ENCODE measurements at places on chromosomes 4 and X.

GRCh38 chrX:47030339-47030738, 47.9 kb upstream of the RGN start:
- peak; percentile 2 for DNase-seq

- no peak for DNase-seq
Observed at GRCh38 chr4:138616775-138617174, 374.6 kb upstream of the SLC7A11 start.

- no peak for DNase-seq
Observed at GRCh38 chrX:123464709-123465108, 268.1 kb downstream of the THOC2 start.

DNA sequence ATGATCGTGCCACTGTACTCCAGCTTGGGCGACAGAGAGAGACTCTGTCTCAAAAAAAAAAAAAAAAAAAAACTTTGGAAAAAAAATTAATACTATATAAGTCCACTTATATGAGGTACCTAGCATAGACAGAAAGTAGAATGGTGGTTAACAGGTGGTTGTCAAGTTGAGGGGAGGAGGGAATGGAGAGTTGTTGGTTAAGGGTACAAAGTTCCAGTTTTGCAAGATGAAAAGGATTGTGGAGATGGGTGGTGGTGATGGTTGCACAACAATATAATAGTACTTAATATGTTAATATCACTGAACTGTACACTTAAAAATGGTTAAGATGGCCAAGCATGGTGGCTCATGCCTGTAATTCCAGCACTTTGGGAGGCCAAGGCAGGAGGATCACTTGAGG, 4.1 kb upstream of the IL9R start:
- DNase-seq, result no peak

DNA sequence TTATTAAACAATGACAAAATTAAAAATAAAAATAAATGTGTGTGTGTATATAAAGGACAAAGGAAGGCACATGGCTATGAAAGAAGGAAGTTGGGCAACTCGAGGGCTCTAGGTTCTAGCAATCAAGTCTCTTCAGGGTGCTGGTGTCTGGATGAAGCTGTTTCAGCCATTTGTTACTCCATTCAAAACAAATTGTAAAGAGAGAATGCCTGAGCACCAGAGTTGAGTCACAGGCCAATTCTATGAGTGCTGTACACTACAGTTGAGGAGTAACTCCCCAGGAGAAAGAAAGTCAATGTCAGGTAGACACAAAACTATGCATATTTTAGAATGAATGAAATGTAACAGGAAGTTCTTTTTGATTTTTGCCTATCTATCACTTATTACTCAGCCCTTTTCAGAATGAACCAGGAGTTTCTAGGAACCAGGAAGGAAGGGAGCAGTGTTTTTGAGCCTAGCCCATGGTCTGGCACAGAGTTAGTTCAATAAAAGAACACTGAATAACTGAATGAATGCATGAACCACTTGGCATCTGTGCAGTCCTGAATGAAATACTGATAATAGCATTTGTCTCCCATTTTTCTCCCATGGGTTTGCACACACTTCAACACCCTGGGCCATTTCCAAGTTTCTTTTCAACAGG, 151.7 kb upstream of the CPEB2 start:
- no peak for DNase-seq

- DNase-seq, result peak; percentile 2
Observed at GRCh38 chr4:158496030-158496741, 25.5 kb upstream of the RXFP1 start.

- DNase-seq, result no peak
Observed at GRCh38 chrX:47143894-47144625, 442 bp downstream of the NDUFB11 start.

DNA sequence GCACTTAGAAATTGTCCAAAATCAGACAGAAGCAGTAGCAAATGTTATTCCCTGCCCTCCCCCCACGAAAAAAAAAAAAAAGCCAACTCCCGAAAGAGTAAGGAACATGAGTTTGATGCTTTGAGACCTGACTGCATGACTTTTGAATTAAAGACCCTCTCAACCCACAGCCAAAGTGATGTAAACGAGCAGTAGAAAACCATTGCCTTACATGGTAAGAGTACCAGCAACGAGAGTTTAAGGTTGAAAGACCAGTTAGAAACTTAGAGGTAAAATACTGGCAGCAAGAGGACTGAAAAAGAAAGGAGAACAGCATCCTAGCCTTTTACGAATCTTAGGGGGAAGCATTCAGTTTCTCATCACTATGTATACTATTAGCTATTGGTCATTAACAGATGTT, 10.0 kb upstream of the ANXA10 start:
- no peak for DNase-seq

GRCh38 chr4:113316879-113317278, 267.4 kb downstream of the ANK2 start:
- no peak for DNase-seq

DNA sequence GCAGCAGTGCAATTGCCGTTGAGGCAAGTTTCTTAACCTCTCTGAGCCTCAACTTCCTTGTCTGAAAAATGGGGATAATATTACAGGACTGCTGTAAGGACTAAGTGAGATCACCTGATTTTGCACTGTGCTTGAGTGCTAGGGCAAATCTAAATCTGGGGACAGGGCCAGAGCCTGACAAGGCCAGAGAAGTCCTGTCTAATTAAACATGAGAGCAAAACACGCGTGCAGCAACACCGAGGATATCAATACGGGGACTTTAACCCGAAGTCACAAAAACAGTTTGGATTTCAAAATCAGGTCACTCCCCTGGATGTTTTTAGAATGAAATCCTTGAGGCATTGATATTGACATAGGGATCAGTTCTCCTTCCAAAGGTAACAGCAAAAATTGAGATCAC, 5.7 kb upstream of the GJB1 start:
- no peak for DNase-seq

DNA sequence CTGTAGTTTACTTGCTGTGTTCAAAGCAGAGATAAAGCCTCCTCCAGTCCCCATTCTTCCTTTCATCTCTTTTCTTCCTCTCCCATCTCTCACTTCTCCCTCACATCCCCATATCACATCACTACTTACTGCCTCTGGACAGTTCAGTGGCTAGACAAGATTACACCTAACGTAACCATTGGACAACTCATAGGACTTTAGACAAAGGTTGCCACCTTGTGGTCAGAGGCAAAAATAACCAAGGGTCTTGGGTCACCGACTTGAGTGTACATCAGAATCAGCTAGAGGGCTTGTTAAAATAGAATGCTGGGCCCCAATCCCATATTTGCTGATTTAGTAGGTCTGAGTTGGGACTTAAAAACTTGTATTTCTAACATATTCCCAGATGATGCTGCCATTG, 109.3 kb upstream of the DGKK start:
- DNase-seq, result peak; percentile 68

DNA sequence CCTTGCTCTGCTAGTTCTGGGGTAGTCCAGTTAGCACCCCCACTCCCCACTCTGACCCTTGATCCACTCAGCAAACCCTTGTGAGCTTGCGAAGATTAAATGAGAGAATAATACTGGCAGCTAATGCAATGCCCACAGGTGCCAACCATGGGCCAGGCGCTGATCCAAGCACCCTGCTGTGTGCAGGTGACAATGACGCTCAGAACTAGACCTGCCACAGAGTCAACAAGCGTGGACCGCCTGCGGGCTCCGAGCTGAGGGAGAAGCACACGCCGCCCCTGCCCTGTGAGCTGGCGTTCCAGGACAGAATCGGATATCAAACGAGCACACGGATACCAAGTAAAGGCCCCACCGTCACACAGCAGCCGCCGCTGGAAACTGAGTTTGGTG, 129.2 kb downstream of the FAM53A start:
- no peak for DNase-seq

- no peak for DNase-seq
Observed at GRCh38 chrX:149979126-149979644, 40.9 kb upstream of the EOLA2 start.

GRCh38 chrX:42505016-42505415, 272.9 kb downstream of the PPP1R2C start:
- DNase-seq, result no peak

Measured in SHP77 (cell line).